CD4-positive, alpha-beta T cell treated with Interleukin-17A for 1 hour (primary cell): ENCODE measurements at places on chromosomes 12 and 14.

DNA sequence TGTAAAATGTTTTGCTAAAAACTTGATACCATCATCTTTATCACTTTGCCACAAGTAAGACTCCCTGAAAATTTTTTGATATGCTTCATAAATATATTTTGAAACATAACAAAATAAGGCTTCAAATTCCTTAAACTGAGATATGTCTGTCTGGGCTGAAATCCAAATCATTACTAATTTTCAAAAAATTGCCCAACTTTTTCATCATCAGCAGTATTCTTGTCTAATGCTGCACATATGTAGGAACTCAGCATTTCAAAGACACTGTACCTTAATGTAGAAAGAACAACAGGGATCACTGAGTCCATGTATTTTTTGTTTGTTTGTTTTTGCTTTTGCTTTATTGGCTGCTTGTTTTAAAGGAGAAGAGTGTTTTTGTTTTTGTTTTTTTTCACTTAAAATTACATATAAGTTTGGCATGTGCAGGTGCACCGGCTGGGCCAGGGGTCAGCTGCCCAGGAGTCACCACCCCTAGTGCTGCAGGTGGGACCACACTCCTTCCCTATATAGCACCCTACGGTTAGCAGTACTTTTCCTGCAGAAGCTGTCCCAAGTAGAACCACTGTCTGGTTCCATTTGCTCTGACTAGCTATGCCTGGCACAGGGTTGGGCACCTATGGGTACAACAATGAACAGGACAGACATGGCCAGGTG lies 231.2 kb downstream of the PIK3C2G start:
- no peak for DNase-seq

- no peak for DNase-seq
Measured at GRCh38 chr12:65725376-65725775, 98.9 kb upstream of the HMGA2 start.

- peak; percentile 38 for DNase-seq
Measured at GRCh38 chr14:76386944-76387782, 11.2 kb downstream of the ESRRB start.

GRCh38 chr12:132407992-132408391 lies 78.6 kb upstream of the GALNT9 start:
- no peak for DNase-seq

DNA sequence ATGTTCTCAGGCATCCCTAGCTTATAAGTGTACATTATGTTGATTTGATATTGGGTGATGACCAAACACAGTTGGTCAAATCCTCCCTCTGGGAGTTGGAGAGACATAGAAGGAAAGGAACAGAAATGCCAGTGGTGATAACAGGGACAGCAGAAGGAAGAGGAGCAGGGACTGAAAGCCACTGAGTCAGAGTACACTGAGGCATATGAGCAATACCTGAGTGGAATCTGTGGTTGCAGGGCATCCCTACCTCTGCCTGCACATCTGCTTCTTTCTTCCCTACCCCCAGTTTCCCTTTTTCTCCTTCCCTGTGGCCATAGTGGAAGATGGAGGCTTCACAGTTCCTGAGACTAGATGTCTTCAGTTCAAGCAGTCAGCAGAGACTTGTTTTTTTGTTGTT lies 44.9 kb downstream of the BICD1 start:
- DNase-seq, result no peak

GRCh38 chr14:103916636-103917262 lies 11.5 kb upstream of the TDRD9 start:
- no peak for DNase-seq

- no peak for DNase-seq
Measured at GRCh38 chr12:68479896-68480291, 130.8 kb upstream of the RAP1B start.

- DNase-seq, result no peak
Measured at GRCh38 chr12:78018171-78018910, 187.6 kb downstream of the NAV3 start.

- DNase-seq, result no peak
Measured at GRCh38 chr12:105192624-105193225, 43.2 kb downstream of the APPL2 start.

- peak; percentile 59 for DNase-seq
Measured at GRCh38 chr12:6688543-6688998, 604 bp downstream of the ZNF384 start.

DNA sequence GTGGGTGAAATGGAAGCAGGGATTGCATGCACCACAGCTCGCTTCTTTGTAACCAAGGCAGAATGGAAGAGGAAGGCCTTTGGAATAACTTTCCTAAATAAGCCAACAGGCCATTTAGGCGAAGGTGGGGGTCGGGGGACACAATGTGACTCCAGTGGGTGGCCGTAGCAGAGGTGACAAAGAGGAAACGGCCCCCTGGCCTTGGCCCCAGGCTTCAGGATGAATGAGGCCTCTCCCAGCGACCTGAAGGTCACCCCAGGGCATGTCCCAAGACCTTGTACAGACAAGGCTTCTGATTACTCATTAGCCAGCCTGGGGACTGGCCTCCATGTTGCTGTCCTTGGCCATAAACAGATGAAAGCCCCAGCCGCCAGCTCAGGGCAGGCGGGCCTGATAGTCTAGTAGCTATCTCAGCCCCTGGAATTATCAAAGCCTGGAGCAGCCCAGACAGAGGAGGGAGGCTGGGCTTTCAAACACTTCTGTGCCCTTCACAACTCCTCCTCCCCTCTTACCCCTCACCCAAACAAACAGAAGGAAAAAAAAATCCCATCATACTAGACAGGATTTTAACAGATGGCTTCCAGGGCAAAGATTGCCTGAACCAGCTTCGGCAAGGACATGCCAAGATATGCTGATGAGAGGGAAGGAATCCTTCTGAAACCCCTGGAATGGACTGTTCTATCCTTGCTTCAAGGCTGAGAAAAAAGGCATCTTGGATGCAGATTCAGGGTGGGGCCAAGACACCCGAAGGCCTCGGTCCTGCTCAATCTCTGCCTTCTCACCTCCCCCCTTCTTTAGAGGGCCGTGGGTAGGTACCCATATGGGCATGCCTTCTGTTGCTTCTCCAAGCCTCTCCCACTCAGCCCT lies 142.3 kb upstream of the PARP11 start:
- no peak for DNase-seq

DNA sequence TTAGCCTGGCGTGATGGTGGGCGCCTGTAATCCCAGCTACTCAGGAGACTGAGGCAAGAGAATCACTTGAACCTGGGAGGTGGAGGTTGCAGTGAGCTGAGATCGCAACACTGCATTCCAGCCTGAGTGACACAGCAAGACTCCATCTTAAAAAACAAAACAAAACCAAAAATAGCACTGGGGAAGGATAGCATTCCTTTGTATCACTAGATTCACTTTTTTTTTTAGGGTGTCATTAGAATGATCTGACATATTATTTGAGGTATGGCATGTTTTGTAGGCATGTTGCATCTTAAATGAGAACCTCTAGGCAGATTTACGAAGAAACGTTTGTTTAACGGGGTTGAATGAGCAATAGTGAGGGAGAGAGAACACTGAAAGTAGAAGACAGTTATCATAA lies 16.8 kb upstream of the FAR2 start:
- no peak for DNase-seq

DNA sequence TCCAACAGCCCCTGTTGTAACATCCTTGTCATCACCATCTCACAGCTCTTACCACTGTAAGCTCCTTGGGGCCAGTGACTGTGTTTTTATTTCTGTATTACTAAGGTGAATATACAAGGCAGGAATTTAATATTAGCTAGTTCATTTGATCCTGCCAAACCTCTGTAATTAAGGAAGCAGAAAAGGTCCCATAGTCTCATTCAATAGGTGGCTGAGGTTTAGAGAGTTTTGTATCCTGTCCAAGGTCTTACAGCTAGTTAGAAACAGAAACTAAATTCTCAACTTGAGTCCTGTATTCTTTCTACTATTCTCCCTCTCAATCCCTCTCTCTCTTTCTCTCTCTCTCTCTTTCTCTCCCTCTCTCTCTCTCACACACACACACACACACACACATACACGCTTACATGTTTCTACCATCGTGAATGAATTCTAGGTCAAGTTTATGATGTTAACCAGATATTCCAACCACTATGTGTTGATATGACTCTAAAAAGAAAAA lies 543 bp upstream of the GLIPR1 start:
- DNase-seq, result peak; percentile 64
